A549 treated with DMSO at 1 μM for 4 hours (cell line): ENCODE measurements at places on chromosomes 7 and 10. TPM values are rescaled to one million over a fixed set of nuclear protein-coding genes. Genes with fewer than 3 reads are reported as not detected.

Gene ATOH7
- 0.19 to 0.44 TPM (median 0.26 TPM) in 5 replicates for total RNA-seq

Gene CTAGE4
- not detected in 5 replicates for total RNA-seq

Gene CELF2
- 0.03 to 0.10 TPM (median 0.04 TPM) in 3 of 5 replicates, not detected in the others for total RNA-seq

Gene LDB3
- 0.02 to 0.08 TPM (median 0.06 TPM) in 5 replicates for total RNA-seq

Gene PNLIPRP2
- total RNA-seq = not detected in 5 replicates
